ENCODE measurements at places on chromosomes 16 and 17.
A peak's percentile ranks its signal among the peaks of the same experiment; 100 is the strongest.

GRCh38 chr17:77687921-77688320 lies 270.6 kb upstream of the TNRC6C start:
- no peak for DNase-seq

DNA sequence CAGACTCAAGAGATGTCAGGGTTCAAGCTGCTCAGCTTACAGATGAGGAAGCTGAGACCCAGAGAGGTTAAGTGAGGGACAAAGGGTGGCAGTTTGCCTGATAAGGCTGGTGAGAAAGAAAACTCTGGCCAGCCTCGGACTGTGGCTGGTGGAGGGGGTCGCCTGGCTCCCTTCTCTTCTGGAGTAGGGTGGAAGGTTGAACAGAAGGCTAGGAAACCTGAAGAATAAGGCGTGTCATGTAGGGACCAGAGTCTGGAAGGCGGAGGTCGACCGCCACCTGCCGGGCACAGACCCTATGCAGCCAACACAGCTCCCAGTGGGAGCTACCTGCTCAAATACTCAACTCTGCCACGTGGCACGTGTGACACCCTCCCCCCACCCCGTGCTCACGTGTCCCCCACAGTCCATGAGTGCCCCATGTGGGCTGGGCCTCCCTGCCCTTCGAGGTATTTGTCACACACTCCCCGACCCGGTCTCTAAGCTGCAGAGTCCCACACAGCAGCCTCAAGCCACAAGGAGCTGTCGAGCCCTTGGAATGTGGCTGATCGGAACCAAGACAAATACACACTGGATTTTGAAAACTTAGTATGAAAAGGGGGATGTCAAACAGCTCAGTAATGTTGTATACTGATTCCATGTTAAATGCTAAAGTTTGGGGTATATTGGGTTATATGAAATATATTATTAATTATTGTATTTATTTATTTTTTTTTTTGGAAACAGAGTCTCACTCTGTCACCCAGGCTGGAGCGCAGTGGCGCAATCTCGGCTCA lies 11.8 kb downstream of the HID1 start:
- DNase-seq, result no peak

GRCh38 chr16:69386596-69386995 lies 789 bp upstream of the TERF2 start:
- DNase-seq, result no peak

DNA sequence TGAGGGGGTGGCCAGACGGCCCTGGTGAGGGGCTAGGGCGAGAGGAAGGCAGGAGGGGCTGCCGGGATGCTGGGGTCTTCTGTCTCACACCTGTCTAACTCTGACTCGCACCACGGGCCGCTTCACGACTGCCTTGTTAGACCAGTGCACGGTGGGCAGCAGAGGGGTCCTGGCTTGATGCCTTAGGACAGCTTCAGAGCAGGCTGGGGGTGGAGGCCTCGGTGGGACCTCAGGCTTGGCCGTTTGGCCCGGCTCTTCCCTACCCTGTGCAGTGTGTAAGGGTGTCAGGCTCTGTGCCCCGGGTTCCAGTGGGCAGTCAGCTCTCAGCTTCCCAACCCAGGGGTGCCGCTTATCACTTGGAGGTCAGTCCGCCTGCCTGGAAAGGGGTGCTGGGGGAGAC lies 100.7 kb downstream of the OR1D5 start:
- DNase-seq, result no peak

- no peak for DNase-seq
Measured at GRCh38 chr16:84927621-84928591, 83.4 kb downstream of the ZDHHC7 start.

DNA sequence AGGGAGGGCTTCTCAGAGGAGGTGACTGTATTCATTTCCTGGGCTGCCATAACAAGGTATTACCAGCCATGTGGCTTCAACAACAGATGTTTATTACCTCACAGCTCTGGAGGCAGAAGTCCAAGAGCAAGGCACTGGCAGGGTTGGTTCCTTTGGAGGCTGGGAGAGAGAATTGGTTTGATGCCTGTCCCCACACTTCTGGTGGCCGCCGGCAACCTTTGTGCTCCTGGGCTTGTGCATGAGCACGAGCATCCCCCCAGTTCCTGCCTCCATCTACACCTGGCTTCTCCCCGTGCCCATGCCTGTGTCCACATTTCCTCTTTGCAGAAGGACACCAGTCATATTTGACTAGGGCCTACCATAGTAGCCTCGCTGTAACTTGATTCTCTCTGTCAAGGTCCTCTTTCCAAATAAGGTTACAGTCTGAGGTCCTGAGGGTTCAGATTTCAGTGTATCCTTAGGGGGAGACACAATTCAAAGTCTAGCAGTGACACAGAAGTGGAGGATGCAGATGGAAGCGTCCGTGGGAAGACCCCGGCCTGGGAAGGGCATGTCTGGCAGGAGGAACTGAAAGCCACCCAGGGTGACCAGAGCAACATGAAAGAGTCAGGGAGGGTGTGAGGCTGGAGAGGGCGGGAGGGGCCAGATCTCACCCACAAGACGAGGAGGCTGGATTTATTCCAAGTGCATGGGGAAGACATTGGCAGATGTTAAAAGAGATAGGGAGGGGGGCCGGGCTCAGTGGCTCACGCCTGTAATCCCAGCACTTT lies 188.2 kb upstream of the HSBP1 start:
- DNase-seq, result no peak

GRCh38 chr16:23025692-23026307 lies 123.5 kb downstream of the USP31 start:
- DNase-seq, result peak; percentile 58

DNA sequence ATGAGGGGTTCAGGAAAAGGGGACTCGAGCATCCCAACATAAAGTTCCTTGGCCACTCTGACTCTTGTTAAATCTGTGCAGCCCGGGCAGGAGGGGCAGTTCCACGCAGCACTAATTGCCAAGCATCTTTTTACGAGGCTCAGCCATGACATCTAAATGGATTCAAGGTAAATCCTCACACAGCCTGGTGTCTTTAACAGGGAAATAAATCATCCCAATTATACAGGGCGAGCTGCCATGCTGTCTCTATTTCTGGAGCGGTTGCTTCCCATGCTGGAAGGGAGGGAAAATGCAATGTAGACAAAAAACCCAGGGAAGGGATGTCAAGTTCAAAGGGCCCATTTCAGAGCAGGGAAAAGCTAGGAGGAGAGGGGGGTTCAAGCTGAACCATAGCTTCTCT lies 110.0 kb downstream of the GAS7 start:
- no peak for DNase-seq

- no peak for DNase-seq
Measured at GRCh38 chr17:4256952-4257351, 6.8 kb downstream of the ANKFY1 start.

GRCh38 chr17:42924891-42925290 lies 24.3 kb downstream of the G6PC1 start:
- DNase-seq, result no peak

GRCh38 chr17:45284176-45285140 lies 22.6 kb upstream of the SPATA32 start:
- no peak for DNase-seq

GRCh38 chr16:14354561-14355351 lies 275.3 kb downstream of the PARN start:
- DNase-seq, result peak; percentile 24

DNA sequence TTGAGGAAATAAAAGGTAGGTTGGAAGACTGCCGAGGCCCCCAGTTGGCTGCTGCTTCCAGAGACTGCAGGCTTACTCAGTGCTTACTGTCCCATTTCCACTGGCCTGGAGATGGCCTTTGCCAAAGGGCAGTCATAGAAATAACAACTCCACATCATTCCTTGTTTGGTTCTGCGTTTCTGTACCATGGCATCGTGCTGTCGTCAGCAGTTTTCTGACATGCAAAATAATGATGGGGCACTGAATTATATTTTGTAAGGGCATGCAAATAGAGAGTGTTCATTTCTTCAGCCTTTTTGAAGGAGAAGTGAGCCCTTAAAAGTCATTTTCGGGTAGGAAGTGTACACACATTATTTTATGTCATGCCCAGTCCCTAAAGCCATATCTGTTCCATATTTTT lies 88.9 kb downstream of the RBFOX1 start:
- DNase-seq, result no peak

DNA sequence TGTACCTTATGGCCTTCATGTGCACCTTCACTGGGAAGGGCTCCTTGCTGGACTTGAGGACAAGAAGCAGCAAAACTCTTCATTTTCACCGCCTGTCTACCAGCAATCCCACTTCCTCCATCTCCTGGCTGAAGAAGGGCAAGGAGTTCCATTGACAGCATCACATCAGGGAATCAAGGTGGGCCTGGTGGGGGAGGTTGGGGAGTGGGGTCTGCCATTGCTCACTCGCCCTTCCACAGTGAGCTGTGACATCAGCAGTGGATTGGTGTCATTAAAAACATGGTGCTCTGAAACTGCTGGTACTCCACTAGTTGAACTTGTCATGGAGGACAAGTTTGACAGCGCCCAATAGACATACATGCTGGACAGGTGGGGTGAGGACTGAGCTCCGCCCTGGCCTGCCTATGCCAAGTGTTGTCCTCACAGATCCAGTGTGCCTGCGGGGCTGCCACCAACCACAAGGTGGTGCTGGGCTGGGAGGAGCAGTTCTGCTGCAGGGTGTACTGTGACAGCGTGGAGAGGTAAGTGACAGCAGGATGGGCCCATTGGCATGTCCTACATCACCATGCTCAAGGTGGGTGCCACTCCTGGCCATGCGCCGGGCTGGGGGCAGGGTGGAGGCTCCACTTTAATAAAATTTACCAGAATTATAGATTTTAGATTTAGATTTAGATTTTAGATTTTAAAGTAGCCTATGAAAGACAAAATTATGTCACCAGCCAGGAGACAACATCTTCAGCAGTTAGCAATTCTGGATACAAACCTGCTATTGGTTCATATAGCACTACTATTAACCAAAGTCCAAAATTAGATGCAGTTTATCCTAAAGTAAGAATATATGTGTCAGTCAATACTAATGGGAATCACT lies 1729.1 kb downstream of the TP53TG3F start:
- DNase-seq, result no peak

DNA sequence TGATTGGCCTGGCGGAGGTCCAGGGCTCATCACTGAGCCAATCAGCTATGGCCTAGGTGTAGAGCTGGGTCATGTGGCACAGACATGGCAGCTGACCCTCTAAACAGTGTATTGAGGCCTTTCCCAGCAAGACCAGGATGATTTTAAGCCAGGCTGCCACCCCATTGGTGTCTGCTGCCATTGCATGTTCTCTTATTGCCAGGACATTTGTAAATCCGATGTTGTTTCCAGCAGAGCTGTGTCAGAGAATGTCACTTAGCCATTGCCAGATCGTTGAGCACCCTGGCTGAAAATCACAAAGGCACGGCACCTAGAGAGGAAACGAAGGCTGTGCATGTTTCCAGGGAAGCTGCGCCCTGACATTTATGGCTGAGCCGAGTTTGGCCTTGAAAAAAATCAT lies 33.4 kb downstream of the RBFOX1 start:
- no peak for DNase-seq

DNA sequence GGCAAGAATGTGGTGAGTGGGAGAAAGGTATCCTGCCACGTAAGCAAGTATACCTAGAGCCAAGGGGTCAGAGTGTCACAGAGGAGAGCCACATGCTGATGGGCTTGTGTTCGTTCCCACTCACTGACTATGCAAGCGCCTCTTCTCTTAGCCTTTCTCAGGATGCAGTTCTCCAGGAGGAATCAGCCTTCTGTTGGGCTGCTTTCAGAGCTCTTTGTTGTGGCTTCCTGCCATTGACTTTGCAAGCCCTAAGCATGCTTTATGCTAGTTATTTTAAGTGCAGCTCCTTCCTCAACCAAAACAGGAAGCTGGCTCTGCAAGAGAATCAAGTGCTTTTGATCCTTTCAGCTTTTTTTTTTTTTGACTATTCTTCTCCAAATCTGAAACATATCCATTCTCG lies 66.6 kb downstream of the SIAH1 start:
- DNase-seq, result peak; percentile 16

DNA sequence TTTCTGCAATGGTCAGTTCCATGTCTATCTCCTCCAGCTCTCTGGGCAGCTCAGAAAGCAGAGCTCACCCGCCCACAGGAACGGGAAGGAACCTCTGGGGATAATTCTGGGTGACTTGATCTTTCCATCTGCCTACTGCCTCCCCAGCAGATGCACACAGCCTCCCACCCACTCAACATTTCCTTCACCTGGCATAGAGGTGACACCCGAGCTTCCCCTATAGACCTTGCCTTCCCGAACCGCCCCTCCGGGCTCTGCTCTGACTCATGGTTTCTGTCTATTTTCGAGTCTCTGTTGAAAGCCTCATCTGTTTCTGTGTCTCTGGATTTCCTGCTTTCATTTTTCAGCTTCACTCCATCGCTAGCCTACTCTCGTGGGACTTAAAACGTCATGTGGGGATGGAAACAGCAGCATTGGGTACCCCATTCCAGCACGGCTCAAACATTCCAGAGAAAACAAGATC lies 11.4 kb downstream of the GGA3 start:
- peak; percentile 76 for DNase-seq

- no peak for DNase-seq
Measured at GRCh38 chr16:68514511-68514910, 24.6 kb upstream of the ZFP90 start.

DNA sequence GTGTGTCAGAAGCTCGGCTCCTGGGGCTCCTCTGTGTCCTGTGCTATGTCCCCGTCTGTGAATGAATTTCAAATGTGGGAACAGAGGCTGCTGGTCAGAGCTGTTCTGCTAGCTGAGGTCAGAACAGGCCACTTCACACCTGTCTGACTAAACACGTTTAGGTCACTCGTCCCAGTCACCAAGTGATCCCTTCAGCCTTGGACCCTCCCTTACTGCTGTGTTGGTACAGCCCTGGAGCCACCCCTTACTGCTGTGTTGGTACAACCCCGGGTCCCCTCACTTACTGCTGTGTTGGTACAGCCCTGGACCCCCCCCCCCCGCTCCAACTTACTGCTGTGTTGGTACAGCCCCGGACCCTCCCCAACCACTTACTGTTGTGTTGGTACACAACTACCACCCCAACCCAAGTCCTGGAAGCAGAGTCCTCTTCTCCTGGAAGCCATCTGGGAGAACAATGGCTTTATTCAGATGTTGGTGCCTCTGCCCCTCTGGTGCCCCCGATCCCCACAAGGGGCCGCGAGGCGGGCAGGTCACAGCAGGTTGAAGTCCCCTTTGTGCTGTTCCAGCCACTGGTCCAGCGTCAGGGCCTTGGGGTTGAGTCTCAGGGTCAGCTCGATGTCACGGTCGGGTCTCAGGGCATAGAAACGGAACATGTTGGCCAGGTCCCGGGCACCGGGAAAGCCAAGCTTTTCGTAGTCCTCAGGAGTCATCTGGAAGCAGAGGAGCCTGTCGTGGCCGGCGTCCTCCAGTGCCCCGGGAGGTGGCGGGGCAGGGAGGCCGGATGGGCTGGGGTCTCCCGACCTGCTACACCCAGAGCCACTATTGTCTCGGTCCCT lies 13.0 kb downstream of the NMRAL1 start:
- no peak for DNase-seq

- no peak for DNase-seq
Measured at GRCh38 chr17:45581860-45582259, 91.3 kb upstream of the PLEKHM1 start.

All from adipocyte (in vitro differentiated cells).